ENCODE measurements at places on chromosomes 5 and 9. TPM values are rescaled to one million over a fixed set of nuclear protein-coding genes. Genes with fewer than 3 reads are reported as not detected.

Gene MEIKIN
- not detected for total RNA-seq

Gene SAXO1
- total RNA-seq: 0.10 TPM

DNA sequence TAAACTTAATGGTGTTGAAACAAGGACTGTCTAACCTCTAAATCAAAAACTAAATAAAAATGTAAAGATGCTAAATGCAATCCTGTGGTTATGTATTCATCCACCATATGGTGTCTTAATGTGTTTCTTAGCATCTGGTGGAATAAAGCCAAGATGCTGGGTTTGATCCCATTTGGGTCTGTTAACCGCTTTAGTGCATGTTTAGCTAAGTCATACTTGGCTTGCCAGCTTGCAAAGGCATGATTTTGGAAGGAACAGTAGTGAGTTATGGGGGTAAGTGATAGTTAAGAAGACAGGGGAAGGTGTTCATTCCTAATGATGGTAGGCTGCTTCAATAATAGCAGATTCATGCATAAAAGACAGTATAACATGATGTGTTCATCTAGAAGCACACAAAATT lies 139.0 kb upstream of the SLC27A6 start:
- DNase-seq: no peak

- no peak for DNase-seq
Measured at GRCh38 chr5:82205005-82205404, 73.1 kb downstream of the RPS23 start.

DNA sequence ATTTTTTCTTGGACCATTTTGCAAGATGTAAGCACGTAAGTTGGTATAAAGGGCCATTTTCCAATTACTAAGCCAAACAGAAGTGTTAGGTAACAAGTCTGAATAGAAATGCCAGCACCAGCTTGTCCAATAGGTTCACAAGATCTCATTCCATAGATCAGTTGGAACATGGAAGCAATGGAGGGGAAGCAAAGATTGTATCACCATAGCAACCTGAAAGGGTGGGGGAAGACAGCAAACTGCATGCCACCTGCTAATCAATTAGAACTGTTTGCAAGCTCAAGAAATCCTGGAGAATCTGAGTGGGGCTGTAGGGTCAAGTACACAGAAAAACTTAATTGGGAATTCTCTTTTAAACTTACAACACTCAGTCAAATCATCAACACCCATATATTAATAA lies 264.9 kb upstream of the EFNA5 start:
- DNase-seq: no peak

DNA sequence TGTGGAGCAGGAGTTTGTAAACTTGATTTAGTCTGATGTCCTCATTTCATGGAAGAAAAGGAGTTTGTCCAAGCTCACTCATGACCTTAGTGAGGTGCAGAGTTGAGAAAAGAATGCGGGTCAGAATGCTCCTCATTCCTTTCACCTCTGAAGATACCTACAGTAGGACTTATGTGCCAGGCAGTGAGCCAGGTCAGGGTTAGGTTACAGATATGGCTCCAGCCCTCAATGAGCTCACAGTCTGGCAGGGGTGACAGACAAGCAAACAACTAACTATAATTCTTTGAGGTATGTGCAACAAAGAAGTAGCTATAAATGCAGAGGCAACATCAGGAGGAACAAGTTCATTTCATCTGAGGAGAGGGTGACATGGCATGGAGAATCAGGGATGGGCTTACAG lies 102.5 kb downstream of the SPATA31D1 start:
- peak; percentile 31 for DNase-seq

- DNase-seq: peak; percentile 46
Measured at GRCh38 chr5:94469894-94470329, 148.5 kb downstream of the KIAA0825 start.

DNA sequence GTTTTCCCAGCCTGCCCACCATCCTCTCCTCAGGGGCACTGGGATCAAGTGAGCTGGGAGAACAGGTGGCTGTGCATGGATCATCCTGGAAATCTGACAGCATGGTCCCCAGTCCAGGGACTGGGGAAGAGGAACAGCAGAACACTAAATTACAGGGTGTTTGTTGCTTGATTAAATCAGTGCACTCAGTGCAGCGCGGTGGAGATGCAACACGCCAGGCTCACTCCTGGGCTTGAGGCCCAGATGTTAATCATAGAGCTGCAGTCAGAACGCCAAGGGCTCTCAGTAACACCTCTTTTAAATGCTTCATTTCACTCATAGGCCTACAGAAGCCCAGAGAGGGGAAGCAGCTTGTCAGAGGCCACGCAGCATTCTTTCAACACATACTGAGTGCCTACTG lies 14.2 kb upstream of the LARP1 start:
- peak; percentile 58 for DNase-seq

DNA sequence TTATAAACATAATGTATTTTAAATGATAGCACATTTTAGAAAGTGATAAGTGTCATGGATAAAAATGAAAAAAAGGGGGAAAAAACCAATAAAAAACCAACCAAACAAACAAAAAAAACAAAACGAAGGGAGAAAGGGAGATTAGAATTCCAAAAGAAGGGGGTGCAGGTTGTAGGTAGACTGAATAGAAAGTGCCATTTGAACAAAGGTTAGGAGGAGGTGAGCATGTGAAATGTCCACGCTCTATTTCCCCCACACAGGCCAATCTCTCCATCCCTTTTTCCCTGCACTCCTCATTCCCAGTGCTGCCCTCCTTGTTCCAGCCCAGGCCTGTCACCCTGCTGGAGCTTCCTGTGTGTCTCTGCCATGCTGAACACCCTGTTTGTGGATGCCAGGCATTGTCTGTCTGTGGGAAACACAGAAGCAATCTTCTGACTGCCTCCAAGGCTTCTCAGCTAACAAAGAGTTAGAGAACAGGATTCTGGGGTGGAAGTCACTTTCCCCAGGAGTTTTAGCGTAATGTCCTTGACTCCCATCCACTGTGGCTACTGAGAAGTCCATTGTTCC lies 138.8 kb downstream of the ADAMTS16 start:
- no peak for DNase-seq

DNA sequence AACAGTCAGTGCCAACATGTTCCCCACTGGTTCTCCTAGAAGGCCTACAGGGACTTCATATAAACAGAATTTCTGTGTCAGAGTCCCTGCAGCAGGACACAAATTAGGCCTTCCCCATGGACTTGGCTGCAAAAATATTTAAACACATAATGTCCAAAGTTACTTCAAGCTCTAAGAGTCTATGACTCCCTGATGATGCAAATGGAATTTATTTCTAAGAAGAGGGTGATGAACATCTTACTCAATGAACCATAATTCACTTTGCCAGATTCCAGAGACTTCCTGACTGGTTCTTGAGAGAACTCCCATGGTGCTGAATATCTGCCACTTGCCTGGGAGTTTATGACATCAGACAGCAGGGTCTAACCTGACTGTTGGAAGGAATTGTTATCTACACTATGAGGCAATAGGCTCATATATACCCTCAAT lies 32.7 kb upstream of the ADRA1B start:
- DNase-seq: peak; percentile 79

DNA sequence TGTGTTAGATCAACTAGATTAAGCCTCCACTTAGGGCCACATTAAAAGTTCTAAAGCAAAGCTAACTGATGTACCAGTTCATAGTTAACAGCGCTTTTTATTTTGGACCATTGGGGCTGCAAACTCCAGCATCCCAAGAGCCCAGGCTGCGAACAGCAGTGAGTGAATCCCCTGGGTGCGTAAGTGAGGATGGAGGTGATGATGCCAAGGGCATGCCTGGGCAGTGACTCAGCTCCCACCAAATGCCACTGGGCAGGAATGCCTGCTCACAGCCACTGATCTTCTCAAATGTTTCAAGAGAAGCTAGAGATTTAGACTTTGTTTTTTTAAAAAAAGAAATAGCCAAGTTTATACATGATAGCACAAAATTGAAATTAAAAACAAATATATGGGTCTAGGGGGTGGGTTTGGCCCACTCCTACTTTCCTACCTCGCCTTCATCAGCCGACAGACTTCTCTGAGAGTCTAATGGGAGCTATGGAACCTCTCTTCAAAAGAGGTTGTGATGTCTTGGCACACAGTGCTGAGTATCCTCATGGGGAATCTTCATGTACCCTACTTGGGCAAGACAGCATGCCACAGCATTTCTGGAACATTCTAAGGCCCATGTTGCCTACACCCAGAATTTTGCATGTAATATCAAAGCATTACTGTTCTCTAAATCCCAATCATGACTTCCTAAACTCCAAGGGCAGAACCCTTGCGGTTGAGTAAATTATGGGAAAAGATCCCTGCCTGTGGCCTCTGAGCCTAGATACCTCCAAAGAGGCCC lies 398.1 kb downstream of the EBF1 start:
- peak; percentile 45 for DNase-seq

DNA sequence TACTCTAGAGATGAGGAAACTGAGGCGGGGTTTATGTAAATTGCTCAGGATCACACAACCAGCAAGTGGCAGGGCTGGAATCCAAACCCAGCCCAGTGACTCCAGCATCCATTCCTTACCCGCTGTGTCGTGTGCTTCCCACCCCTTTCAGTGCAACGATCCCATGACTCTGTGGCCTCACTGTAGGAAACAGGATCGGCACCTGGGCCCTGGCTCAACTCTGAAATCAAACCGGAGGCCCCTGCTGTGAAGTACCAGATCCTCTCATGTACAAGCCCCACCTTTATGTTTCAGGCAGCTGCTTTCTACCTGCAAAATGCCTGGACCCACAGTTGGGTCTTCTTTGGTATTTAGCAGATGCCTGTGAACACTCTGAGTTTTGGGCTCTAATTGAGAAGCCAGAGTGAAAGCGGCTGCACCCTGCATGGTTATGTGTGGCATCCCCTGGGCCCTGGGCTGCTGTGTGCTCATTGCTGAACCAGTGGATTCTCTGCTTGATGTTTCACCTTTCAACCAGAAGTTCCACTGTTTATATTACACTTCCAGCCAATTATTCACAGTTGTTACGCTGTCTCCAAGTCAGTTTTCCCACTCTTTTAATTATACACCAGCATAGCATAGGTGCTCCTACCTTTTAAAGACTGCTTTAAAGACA lies 36.7 kb downstream of the ABLIM3 start:
- DNase-seq: no peak

DNA sequence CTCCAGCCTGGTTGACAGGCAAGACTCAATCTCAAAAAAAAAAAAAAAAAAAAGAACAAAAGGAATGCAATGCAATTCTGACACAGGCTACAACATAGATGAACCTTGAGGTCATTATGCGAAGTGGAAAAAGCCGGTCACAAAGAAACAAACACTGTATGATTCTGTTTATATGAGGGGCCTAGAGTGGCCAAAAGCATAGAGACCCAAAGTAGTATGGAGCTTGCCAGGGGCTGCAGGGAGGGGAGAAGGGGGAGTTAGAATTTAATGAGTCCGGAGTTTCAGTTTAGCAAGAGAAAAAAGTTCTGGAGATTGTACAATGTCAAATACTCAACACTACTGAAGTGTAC lies 33.2 kb upstream of the ASS1 start:
- no peak for DNase-seq

DNA sequence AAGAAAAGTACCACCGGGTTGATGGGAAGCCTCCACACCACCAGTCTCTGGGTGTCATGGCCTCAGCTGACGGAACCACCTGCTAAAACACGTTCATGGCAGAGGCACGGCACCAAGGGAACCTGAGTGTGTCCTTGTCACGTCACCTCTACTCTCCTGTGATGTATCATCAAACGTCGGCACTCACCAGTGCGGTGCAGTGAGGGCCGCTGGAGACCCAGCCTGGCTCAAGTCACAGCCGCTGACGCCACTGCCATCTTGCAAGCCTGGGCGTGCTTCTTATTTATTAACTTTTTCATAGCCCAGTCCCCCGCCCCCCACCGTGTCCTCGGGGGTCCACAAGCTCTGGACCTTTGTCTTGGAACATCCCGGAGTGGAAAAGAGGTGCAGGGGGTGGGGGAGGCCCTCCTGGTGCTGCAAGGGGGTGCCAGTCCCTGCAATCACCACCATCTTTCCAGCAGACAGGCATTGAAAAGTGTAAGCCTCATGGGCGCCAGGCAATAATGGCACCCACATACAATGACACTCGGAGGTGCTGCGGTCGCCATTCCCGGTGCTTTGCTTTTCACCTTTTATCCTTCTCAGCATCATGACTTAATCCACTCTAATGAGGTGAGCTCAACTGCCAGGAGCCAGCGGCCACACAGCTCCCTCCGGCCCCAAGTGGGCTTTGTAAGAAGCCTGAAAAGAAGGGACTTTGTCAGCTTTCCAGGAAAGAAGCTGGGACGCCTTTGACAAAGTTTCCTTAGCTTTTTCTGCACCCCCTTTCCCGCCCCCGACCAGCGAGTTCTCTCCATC lies 202.3 kb upstream of the IRX1 start:
- DNase-seq: no peak

DNA sequence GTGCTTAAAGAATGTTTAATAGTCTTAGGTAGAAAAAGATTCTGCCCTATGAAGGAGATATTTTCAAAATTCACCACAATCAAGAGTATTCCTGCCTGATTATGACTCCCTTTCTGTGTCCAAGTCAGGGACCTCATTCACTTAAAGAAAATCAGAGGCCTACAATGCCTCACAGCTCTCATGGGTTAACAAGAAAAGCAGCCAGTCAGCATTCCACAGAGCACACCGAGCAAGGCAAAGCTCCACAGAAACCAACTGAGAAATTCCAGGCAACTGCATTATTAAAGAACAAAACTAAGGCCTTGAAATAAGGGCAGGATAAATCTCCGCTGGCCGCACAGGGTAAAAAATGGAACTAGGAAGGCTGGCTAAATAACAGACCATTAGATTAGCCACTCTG lies 161.1 kb downstream of the TARS1 start:
- peak; percentile 59 for DNase-seq

DNA sequence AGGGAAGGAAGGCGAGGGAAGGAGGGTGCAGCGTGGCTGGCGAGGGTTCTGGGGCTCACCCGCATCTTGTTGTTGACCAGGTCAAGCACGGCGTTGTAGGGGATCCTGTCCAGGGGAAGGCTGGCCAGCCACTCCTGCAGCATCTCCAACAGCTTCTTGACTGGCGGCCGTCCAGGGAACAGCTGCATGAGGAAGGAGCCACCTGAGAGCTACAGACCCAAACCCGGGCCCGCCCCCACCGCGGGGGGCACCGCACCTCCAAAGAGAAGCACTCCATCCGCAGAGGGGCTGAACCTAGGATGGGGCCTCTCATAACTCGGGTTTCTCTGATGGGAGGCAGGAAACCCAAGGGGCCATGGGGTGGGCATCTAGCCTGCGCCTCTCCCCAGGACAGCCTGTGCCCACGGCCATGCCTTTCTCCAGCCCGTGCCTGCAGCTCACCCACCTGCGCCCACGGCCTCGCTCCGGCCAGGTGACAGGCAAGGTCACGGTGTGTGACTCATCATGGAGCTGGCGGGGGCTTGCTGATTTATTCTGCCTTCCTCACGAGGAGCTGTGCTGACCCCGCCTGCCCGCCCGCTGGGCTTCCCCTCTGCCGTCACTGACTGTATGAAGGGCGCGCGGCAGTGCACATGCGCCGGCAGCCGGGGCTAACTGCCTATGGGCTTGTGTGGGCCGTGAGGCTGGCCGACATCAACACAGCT lies 11.8 kb upstream of the LHX3 start:
- DNase-seq: no peak
